ENCODE measurements at places on chromosomes 16 and 17.

GRCh38 chr16:84672276-84673202 lies 24.2 kb downstream of the KLHL36 start:
- no peak for DNase-seq

DNA sequence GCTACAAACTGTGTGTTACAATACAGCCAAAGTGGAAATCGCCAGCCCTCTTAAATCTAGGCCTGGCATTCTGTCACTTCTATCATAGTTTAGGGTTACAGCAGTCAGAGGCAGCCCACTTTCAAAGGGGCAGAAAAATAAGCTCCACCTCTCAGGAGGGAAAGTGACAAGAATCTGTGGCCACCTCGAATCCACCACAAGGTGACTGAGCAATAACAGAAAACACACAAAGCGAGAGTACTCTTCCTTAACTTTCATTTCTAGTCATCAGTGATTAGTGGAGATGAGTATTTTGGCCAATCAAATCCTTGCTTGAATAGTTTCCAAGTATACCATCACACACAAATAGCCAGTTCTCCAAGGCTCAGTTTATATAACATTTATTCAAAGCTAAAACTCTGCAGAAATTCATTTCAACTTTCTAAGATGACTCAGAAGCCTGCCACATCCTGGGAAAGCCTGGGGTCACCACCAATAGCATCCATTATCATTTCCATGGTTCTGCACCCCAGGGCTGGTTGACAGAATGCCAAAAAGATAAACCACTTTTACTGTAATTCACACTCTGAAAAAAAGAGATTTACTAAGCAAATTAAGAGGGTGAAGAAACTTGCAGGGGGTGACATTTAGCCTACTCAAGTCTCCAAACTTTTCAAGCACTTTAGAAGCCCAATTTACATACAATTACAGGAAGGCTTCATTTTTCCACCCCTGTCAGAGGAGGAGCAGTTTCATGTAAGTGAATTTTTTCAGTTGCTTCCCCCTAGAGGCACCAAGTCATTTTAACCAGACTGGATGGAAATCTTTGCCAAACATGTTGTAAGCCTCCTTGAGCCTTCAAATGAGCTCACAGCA lies 66.8 kb downstream of the SALL1 start:
- no peak for DNase-seq

GRCh38 chr16:79269211-79269863 lies 331.2 kb downstream of the MAF start:
- DNase-seq = no peak

DNA sequence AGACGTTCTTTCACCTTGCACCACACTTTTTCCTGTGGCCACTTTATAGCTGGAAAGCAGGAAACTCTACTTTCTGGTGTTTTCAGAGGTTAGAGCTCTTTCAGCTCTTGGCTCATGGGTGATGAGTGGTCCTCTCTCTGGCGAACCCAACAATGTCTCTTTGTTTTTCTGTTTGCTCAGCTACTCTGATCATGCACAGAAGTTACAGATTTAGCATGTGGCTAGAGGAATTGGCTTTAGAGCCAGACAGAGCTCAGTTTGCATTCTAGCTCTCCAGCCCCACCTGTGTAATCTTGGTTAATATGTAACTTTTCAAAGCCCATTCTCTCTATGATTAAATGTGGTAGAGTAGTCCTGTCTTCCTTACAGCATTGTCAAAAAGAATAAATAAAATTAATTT lies 225.2 kb downstream of the HAPSTR1 start:
- DNase-seq = no peak

DNA sequence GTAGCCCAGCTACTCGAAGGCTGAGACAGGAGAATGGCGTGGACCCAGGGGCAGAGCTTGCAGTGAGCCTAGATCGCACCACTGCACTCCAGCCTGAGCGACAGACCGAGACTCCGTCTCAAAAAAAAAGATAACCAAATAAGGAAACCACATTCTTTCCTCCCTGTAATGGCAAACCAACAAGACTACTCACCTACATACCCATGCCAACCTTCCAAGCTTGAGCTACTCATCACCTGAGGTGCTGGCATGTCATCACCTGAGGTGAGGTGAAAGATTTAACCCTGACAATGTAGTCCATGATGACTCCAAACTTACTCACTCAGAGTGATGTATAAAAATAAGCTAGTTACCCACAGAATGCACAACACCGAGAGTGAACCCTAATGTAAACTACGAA lies 85.2 kb downstream of the SMG6 start:
- peak; percentile 99 for DNase-seq

GRCh38 chr16:75222271-75222783 lies 3.5 kb downstream of the CTRB1 start:
- DNase-seq = no peak

- DNase-seq = no peak
These were observed 18.9 kb downstream of the CYB5D2 start for GRCh38 chr17:4161967-4162305.

DNA sequence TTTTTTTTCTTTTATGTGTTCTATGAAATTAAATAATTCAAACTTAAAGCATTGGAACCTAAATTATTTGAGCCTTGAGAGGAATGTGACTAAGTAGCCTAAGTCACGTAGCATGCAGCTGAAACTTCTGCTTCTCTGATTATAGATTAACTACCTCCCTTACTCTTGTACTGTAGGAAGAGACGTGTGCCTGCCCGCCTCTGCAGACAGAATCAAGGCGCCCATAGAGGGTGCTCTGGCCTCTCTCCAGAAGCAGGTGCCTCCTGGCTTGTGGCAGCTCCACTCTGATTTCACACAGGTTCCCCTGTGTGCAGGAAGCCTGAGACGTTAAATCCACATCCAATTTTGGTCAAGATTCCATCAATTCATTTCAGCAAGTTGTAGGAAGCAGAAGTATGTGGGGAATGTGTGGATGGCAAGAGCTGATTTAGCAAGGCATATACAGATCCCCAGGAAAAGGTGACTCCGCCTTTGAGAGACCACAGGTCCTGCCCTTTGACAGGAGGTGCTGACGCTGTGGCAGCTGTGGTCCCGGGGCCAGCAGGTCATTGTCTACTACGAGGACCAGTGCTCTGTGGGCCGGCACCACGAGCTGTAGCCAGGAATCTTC lies 1418.8 kb downstream of the CDH11 start:
- DNase-seq = no peak

- DNase-seq = no peak
These were observed 2.0 kb upstream of the ZACN start for GRCh38 chr17:76076765-76077583.

GRCh38 chr17:82884341-82884969 lies 44.6 kb upstream of the ZNF750 start:
- no peak for DNase-seq

DNA sequence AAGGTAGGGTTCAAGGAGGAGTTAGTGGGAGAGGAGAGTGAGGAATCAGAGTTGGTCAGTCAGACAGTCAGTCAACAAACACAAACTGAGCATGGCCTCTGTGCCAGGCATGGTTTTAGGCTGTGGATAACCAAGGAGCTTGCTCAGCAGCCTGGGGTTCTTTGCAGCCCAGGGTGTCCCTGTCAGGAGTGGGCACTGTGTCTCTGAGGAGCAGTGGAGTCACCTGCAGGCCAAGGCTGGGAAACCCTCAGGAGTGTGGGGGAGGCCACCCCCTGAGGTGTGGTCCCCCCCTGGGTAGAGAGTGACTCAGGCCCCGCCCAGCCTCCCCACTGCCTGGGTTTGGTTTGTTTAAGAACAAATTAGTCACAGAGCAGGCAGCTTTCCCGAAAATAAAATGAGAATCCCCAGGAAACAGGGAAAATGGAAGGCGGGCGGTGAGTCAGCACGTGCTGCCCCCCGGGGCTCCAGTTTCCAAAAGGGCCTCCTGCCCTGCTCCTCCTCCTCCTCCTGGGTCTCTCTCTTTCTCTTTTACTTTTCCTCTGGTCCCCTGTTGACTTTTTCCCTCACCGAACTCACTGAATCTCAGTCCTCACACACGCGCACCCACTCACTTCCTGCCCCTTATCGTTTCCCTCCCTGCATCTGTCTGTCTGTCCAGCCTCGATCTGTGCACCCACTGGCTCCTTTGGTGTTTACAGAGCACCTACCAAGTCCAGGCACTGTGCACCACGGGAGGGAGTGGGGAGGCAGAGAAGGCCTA lies 44.3 kb downstream of the SOCS3 start:
- DNase-seq = no peak

DNA sequence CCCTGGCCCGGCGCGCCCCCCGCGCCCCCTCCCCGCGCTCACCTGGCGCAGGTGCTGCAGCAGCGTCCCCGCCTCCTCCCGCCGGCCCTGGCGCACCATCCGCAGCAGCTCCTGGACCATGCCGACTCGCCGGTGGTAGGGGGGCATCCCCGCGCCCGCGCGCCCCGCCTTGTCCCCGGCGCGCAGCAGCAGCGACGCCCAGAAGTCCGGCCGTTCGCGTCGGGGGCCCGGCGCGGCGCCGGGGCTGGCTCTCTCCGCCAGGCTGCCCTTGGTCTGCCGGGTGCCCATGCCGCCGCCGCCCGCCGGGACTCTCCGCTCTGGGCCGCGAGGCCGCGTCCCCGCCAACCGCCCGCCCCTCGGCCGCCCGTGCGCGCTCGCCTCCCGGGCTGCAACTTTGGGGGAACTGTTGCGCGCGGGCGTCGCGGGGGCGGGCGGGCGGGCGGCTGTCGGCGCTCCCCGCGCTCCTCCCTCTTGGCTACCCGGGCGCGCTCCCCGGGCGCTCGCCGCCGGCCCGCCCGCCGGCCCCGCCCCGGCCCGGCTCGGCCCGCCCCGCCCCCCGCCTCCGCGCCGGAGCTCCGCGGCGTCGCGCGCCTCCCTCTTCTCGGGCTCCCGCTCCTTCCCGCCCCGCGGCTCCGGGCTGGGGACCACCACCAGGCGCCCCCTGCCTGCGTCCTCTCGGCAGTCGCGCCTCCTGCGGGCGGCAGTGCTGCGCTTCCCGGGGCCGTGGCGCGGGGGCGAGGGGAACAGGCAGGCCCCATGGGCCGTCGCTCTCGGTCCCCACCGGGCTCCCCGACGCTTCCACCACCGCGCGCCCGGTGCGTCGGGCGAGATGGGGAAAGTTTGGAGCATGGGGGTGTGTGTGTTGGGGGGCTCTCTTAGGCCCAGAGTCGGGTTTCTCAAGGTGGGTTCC lies at the start of gene LRRC75A:
Gene LRRC75A, minus strand, starts transcription at position 491 of the 910 bp plus-strand sequence. Its CDS starts 203 bp downstream, at position 288.
- no peak for DNase-seq

DNA sequence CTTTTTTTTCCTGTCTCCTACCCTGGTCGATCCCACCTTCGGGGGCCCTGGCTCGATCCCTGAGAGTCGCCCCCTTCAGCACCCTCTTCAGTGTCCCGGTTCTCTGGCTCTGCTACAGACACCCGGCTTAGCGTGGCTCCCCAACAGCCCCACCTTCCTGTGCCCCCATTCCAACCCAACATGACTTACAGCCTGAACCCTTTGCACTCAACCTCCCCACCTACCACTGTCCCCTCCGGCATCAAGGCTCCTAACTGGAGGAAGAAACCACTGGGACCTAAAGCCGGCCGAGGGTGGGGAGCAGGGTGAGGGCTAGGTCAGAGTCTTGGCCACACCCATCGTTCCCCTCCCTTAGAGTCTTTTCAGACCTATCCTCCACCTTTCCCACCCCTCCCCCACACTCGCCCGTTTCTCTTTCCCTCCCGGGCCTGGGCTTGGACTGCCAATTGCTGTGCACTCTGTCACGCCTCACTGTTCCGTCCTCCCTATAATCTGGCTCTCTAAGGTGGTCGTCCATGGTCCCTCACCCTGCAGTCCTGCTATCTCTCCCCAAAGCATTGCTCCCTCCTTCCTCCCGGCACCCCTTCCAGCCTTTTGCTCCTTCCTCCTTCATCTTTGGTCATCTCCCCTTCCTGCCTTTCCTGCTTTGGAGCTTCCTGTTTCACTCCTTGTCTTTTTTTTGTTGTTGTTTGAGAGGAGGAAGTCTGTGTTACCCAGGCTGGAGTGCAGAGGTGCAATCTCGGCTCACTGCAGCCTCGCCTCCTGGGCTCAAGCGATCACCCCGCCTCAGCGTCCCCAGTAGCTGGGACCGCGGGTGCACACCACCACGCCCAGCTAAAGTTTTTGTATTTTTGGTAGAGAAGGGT lies 890 bp upstream of the CLDN7 start:
- DNase-seq = no peak

GRCh38 chr16:56988948-56989945 lies at the start of gene NLRC5:
Gene NLRC5, plus strand, starts transcription at chr16:56989557. Its CDS starts 31,156 bp downstream, at chr16:57020713.
- no peak for DNase-seq

DNA sequence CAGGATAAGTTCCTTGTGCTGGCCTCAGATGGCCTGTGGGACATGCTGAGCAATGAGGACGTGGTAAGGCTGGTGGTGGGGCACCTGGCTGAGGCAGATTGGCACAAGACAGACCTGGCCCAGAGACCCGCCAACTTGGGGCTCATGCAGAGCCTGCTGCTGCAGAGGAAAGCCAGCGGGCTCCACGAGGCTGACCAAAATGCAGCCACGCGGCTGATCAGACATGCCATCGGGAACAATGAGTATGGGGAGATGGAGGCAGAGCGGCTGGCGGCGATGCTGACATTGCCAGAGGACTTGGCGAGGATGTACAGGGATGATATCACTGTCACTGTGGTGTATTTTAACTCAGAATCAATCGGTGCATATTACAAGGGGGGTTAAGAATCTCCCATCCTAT lies 5.2 kb downstream of the PDP2 start:
- DNase-seq = no peak
